Urinary bladder (tissue), 4 donors: ENCODE measurements at places on chromosomes 1 and 21.

- no peak for DNase-seq
Observed at GRCh38 chr1:205441318-205441633, 14.6 kb downstream of the BLACAT1 start.

- DNase-seq, result no peak
Observed at GRCh38 chr1:99986656-99987225, 16.9 kb downstream of the SLC35A3 start.

DNA sequence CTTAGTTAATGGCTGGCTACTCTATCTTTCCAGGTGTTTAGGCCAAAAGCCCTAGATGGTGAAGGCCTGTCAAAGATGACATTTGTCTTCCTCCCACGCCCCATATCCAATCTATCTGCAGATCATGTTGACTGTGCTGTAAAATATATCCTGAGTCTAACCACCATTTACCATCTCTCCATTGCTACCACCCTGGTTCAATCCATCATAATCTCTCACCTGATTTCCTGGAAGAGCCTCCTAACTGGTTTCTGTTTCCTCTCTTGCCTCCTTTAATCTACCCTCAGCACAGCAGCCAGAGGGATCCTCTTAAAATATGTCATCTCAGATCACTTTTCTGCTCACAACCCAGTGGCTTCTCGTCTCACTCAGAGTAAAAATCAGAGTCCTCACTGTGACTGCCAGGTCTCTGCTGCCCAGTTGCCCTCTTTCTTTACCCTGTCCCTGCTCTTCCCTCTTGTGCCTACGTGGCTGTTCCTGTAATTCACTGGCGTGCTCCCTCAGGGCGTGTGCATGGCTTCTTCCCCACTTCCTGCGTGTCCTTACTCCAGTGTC is 17.8 kb downstream of the TMEM50A start:
- DNase-seq, result no peak

DNA sequence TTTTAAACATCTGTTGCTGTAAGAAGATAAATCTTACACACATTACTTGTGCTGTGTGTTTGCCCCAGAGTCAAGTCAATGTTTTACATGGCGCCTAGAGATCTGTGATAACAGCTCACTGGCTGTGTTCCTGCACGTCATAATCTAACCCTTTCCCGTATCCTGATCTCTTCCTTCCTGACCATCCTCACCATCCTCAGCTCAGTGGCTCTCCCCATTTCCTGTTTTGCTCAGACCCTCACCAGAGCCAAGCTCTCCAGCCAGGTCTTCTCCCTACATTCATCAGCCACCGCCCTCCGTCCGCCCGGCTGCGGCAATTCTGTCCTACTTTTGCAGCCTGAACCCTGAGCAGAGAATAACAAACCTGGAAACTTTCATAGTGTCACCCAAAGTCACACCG is 824.7 kb downstream of the USP25 start:
- DNase-seq, result no peak

GRCh38 chr1:116920211-116920610 is 10.5 kb downstream of the PTGFRN start:
- no peak for DNase-seq

GRCh38 chr1:180720753-180721152 is 88.9 kb downstream of the XPR1 start:
- no peak for DNase-seq

GRCh38 chr1:61322008-61322744 is 239.8 kb downstream of the NFIA start:
- no peak for DNase-seq

- DNase-seq, result no peak
Observed at GRCh38 chr1:222767152-222767571, 30.2 kb downstream of the FAM177B start.

- DNase-seq, result no peak
Observed at GRCh38 chr1:162358928-162359327, 17.7 kb downstream of the SPATA46 start.

GRCh38 chr1:10640843-10641553 is 155.4 kb downstream of the CASZ1 start:
- no peak for DNase-seq

- DNase-seq, result no peak
Observed at GRCh38 chr21:38897532-38898421, 92.0 kb downstream of the ETS2 start.

DNA sequence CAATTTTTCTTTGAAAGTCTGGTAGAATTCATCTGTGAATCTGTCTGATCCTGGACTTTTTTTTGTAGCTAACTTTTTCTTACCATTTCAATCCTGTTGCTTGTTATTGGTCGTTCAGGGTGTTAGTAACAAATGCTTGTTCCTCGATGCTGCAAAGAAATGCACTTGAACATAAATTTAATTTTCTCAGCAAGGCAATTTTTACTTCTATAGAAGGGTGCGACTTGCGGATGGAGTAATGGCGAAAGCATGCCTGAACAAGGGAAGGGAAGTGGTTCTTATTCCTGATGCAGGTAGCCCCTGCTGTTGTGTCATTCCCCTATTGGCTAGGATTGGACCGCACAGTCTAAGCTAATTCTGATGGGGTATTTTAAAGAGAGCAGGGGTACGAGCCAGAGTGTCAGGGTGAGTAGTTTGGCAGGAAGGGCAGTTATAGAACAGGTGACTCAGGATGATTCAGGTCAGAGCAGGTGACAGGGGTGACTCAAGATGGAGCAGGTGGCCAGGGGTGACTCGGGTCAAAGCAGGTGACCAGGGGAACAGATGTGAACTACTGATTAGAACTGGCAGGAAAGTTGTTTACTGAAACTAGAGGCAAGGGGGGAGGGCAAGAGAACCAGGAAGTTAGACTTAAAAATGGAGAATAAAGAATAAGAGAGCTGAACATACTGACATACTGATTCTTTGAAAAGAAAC is 40.5 kb downstream of the SERINC2 start:
- no peak for DNase-seq

GRCh38 chr1:111965781-111966443 is 23.6 kb downstream of the KCND3 start:
- no peak for DNase-seq

DNA sequence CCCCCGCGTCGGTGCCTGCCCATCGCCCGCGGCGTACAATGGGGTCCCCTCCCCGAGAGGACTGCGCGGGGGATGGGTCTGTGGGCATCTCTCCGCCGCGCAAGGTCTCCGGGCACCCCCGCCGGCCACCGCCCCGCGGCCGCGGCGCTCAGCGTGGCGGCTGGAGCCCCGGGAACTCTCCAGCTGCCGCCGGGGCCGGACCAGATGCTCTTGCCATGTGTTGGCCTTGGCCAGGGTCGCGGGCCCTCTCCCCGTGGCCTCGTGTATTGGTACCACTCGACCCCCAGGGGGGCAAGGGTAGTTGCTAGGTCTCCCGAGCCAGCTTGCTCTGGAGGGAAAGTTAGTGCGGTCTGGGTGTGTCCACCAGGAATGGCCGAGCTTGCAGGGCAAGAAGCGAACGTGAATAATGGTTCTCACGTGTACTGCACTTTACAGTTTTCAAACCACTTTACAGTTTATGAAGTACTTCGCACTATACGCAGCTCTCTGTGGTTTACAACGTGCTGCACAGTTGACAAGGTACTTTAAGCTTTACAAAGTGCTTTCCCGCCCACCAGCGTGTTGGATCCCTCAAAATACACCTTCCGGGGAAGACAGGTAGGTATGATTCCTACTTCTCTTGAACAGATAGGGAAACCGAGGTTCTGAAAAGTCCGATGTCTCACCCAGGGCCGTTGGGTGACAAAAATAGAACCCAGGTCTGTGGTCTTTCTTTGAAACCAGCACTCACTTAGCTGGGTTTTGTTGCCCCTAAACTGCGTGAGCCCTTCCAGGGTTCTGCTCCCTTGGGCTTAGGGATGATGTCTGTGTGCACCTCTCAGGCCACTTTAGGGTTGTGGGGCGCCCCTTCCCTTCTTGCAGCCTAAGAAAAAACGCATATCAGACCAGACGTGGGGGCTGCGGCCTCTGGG is 1.2 kb downstream of the EPHB2 start:
- no peak for DNase-seq

DNA sequence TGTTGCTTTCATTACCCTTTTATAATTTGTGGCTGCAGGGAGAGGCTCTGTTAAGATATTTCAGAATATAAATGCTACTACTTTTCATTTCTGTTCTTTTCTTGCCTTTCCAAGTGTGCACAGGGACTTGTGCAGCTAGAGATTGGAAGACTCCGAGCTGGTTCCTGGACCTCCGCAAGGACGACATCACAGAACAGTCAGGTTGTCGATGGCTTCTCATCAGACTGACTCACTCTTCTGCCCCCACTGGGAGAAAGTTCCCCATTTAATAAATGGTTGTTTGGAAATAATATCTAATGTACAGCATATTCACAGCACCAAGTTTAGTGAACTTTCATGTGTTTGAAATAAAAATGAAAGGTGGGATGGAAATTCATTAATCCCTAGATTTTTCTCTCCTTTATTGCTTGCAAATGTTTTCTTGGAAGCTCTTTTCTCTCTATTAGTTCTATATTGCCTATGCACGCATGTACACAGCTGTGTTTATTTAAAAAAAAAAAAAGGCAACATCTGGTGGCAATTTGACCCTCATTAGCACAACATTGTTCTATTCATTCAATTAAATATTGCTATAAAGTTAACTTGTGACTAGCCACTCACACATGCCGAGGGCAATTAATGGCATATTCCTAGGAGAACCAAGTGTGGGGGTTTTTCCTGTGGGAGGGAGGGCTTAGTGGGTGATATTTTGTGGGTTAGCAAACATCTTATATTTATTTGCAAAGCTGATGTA is 77.5 kb upstream of the L1TD1 start:
- no peak for DNase-seq

- DNase-seq, result no peak
Observed at GRCh38 chr1:164361927-164362326, 197.1 kb upstream of the PBX1 start.

GRCh38 chr21:14858311-14858710 is 206.5 kb downstream of the NRIP1 start:
- no peak for DNase-seq
